ENCODE measurements at places on chromosomes 6 and 20.

- no peak for DNase-seq
Measured at GRCh38 chr6:19731282-19731681, 105.9 kb upstream of the ID4 start.

DNA sequence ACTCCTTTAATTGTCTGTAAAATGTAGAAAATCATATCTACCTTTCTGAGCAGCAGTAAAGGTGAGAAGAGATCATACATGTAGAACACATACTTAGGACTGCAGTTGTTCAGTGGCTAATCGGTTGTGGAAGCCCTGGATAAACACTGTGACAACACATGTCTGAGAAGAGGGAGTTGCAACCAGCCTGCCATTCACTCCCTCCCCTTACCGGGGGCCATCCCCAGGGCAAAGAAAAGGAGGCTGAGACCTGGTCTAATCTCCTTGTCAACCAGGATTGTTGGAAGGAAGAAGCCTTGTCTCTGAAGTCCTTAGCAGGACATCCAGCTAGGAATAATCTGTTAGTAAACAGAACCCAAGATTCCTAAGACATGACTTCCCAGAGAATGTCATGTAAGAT lies 462.5 kb upstream of the AGPAT4 start:
- DNase-seq = no peak

GRCh38 chr6:111710439-111710838 lies 104.8 kb upstream of the TRAF3IP2 start:
- no peak for DNase-seq

DNA sequence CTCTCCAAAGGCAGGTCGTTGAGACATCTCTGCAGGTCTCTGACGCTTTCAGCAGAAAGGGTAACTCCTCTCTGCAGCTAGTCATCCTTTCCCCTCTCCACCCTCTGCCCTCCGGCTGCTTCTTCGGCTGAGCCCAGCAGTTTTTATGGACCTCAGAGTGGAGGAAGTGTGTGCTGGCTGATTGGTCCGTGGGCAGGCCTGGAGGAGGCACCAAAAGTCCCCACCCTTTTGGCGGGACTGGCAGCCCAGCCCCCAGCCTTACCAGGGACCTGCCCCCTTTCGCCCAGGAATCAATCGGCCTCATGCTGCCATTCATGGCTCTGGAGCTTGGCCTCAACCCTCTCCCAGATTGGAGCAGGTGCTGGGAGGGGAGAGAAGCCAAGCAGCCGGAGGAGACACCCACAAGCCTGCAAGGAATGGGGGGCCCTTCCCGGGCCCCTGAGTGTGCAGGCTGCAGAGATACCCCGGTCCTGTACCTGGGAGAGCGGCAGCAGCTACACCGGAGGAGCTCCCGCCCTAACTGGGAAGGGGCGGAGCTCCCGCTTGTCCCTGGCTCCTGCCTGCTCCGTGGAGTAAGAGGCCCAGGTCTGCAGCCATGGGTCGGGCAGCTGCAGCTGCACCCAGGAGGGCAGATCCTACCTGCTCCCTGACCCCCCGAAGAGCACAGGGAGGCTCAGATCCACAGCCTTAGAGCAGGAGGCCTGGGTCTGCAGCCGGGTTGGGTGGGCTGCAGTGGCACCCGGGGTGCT lies 170.3 kb upstream of the SOX4 start:
- DNase-seq = no peak

- DNase-seq = no peak
Measured at GRCh38 chr6:86715676-86716075, 221.7 kb upstream of the HTR1E start.

GRCh38 chr6:110063594-110064263 lies 85.6 kb downstream of the GPR6 start:
- no peak for DNase-seq

DNA sequence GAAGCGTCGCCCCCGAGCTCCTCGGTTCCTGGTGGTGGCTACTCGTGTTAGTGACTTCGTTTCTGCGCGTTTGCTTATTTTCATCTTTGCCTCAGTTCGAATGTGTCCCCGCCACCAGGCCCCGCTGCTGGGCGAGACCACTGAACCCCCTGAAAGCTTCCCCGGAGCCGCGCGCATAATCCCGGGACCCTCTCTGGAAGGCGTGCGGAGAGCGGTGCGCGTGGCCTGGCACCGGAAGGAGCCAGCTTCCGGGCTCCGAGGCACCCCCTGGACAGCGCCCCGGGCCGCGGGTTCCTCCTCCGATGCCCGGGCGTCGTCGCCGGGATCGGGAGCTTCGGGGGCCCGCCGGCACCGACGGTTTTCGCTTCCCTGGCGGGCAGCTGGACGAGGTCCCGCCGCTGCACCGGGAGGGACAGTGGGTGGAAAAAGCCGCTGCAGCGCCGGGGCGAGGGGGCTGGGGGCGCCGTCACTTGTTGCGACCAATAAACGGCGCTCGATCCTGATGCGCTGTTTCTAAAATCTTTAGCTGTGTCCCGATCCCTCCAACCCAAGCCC lies 643 bp upstream of the SLC35D3 start:
- no peak for DNase-seq

DNA sequence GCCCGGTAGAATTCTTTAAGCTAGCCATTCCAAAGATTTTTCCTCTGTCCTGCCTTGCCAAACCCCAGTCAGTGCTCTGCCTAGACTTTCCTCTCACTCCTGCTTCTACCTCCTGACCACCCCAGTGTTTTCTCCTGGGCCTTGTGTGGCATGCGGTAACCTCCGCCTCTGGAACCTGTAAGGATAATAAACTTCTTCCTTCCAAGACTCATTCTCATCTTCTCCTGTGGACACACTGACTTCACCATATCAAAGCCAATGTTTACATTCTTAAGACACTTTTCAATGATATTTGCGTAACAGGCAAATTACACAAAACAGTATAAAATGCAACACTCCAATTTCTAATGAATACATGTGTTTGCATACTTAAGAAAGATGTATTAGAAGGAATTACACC lies 354.6 kb downstream of the RNF144B start:
- no peak for DNase-seq

GRCh38 chr6:16092140-16092539 lies 36.7 kb upstream of the MYLIP start:
- no peak for DNase-seq

DNA sequence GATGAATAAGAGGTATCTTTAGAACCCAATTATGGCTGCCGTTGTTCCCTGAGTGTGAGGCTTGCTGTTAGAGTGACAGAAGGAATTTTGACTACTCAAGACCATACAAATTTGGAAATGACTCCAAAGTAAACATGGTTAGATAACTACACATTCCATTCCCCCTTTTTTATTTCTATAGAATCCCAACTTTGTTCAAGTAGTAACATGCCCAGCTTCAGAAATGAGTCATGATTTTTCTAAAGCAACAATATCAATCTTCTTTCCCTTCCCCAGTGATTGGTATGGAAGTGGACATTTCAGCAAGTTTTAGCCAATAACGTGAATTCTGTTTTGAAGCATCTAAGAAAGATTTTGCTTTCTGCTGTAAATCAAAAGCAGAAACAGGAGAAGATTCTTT lies 37.8 kb downstream of the HCRTR2 start:
- no peak for DNase-seq

DNA sequence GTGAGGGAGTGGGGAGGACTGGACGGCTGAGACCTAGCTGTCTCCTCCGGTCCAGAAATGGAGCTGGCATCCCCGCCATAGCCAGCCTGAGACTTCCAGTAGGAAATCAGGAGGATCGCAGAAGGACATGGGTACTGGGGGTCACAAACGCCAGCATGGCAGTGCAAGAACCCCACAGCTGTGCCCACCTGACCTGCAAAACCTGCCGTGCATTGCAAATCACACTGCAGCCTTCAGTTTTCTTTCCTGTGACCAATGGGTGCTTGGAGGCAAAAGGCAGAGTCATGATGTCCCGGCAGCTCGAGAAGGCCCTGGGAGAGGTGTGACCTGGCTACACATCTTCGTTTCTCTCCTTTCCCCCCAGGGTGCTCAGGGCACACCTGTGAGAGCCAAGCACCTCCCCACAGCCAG lies 23.3 kb upstream of the PHACTR3 start:
- DNase-seq = no peak

- DNase-seq = no peak
Measured at GRCh38 chr6:125857846-125858245, 67.1 kb downstream of the NCOA7 start.

- no peak for DNase-seq
Measured at GRCh38 chr6:109014606-109015005, 80.0 kb downstream of the SESN1 start.

GRCh38 chr20:6140947-6141346 lies 18.1 kb upstream of the FERMT1 start:
- no peak for DNase-seq

Data from anterior cingulate cortex (tissue), 58 donors.